ENCODE measurements at places on chromosomes 7 and 10.

- no peak for DNase-seq
These were observed 87.2 kb upstream of the AGK start for GRCh38 chr7:141463986-141464385.

DNA sequence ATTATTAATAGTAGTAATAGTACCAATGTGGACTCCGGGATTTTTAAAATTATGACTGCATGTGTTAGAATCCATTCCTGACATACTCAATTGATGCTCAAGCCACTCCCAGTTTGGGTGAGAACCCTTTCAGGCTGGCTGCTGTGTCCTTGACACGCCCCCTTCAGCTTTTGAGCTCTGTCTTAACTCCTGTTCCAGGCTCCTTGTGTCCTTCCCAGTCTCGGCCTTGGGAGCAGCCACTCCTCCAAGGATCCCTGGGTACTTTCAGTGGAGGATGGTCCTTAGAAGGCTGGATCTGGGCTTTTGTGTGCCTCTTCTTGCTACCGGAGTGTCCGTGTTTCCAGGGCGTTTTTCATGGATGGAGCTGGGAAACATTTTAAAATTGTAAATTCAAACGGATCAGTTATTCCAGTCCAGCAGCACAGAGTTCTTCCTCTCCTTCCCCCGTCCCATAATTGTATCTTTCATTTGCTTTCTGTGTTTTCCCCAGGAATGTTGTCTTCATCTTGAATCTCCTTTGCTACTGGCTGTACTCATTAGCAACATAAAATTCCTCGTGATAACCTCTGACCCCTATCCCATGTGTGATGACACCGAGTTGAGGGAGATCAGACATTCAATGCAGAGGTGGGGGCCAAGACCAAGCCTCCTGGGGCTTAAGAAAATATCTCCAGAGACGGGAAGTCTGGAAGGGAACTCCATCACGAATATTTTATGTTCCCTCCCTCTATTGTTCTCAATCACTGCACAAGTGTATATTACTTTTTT, 40.0 kb upstream of the PFKFB3 start:
- no peak for DNase-seq

DNA sequence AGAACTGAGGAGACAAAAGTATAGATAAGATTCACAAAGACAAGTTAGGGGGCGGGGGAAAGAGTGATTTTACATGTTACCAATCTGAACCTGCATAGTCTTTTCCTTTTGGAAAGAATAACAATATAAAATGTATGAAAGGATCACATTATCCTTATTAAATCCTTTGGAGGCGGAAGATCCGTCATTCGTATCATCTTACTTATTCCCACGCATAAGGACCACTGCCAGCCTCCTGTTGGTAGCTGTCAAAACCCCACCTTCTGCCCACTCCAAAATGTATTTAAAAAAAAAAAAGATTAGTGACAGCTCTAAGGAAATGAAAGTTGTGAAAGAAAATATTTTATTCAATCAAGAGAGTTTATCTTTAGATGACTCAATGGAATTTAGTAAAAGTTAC, 821.0 kb upstream of the CELF2 start:
- DNase-seq: no peak

- no peak for DNase-seq
These were observed 18.6 kb downstream of the WDR37 start for GRCh38 chr10:1074748-1075308.

- no peak for DNase-seq
These were observed 4.8 kb downstream of the EGR2 start for GRCh38 chr10:62811159-62811875.

GRCh38 chr7:4642468-4643203, 39.5 kb upstream of the FOXK1 start:
- no peak for DNase-seq

GRCh38 chr7:33774762-33775523, 130.4 kb upstream of the BMPER start:
- no peak for DNase-seq

DNA sequence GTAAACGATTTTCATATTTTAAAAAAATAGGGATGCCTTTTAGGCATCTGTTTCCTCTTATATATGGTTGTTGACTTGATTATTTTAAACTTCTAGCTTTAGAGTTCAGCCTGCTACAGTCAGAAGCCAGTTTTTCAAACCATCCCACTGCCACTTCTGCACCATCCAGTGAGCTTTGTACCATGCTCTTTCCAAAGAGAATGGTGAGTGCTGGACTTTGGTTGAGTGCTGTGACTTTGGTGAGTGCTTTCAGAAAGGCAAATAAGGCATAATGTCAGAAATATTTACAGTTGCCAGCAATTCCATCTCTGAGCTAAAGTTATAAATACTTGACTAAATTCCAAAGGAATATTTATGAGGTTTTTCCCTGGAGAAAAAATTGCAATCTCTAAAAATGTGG, 117.4 kb downstream of the IPMK start:
- DNase-seq: no peak

GRCh38 chr7:26670841-26671240, 193.5 kb downstream of the SKAP2 start:
- no peak for DNase-seq

- no peak for DNase-seq
These were observed 714 bp upstream of the KCND2 start for GRCh38 chr7:120272261-120272660.

GRCh38 chr7:114588506-114588905, 173.9 kb downstream of the FOXP2 start:
- no peak for DNase-seq

GRCh38 chr10:122341141-122341810, 33.2 kb upstream of the PLEKHA1 start:
- DNase-seq: no peak

- DNase-seq: no peak
These were observed 306.4 kb downstream of the NXPH1 start for GRCh38 chr7:8739837-8740236.

Measured in RWPE2 (cell line).